Sigmoid colon (tissue), 7 donors: ENCODE measurements at places on chromosomes 3 and 15. TPM values are rescaled to one million over a fixed set of nuclear protein-coding genes. Genes with fewer than 3 reads are reported as not detected.

Gene NR2E3
- total RNA-seq, result 0.14 TPM

Gene CTXND1
- 0.71 TPM for total RNA-seq

Gene PDIA5
- total RNA-seq, result 13.8 TPM

Gene THBS1
- total RNA-seq, result 701 TPM

Gene EPHA6
- total RNA-seq, result 45.4 TPM

Gene DYNC1LI1
- total RNA-seq, result 17.2 TPM

Gene SKOR1
- 1.1 TPM for total RNA-seq

Gene TP63
- total RNA-seq, result 0.16 TPM

Gene EFCC1
- 5.3 TPM for total RNA-seq

DNA sequence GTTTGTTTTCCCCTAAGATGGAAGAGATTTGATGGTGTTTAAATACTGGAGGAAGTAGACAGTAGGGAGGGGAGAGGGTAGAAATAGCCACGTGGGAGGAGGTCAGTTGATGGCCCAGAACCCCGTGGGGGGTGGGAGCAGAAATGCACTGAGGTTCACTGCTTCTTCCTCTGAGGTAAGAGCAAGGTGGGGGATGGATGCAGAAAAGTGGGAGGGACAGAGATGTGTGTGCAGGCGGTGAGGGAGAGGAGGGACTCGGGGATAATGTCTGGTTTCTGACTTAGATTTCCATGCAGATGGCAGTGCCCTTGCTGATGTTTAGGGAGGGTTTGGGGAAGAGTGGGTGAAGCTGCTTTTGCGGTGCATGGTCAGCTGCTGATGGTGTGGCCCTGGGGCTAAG is 102.9 kb downstream of the ARNT2 start:
- peak overlapping the region; percentile 64 for H3K27ac ChIP-seq
- no peak overlapping the region for H3K4me3 ChIP-seq
- no peaks in the 10 kb centered on the region for H3K36me3 ChIP-seq
- peaks cover 19% of the 10 kb centered on the region for H3K4me1 ChIP-seq

- H3K4me3 ChIP-seq, result no peak overlapping the region
- DNase-seq, result no peak
- H3K27me3 ChIP-seq, result no peaks in the 10 kb centered on the region
- H3K36me3 ChIP-seq, result no peaks in the 10 kb centered on the region
These were observed 219.4 kb upstream of the THBS1 start for GRCh38 chr15:39361497-39361896.

GRCh38 chr3:177374323-177374722 is 177.0 kb upstream of the TBL1XR1 start:
- H3K4me3 ChIP-seq, result no peak overlapping the region
- no peaks in the 10 kb centered on the region for H3K36me3 ChIP-seq
- no peak for DNase-seq
- peaks cover 6% of the 10 kb centered on the region for H3K4me1 ChIP-seq
- no peak overlapping the region for H3K27ac ChIP-seq

DNA sequence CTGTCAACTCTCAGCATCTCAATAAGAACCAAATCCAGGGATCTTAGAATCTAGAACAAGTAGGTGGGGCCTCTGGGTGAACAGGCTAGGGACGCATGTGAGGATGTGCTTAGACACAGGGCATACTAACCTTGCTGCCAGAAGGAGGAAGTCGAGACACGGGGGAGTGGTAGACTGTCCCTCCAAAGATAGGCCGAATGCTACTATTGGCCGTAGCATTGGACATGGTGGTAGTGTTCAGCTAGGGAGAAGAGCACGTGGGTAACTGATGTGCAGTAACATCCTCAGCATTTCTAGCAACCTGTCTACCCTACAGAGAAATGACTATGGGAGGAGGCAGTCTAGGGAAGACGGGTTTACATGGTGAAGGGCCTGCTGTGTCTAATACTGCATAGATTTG is 15.6 kb downstream of the RCCD1 start:
- no peak overlapping the region for H3K27ac ChIP-seq
- no peaks in the 10 kb centered on the region for H3K27me3 ChIP-seq
- no peaks in the 10 kb centered on the region for H3K4me1 ChIP-seq
- H3K4me3 ChIP-seq, result no peak overlapping the region
- H3K36me3 ChIP-seq, result no peaks in the 10 kb centered on the region

DNA sequence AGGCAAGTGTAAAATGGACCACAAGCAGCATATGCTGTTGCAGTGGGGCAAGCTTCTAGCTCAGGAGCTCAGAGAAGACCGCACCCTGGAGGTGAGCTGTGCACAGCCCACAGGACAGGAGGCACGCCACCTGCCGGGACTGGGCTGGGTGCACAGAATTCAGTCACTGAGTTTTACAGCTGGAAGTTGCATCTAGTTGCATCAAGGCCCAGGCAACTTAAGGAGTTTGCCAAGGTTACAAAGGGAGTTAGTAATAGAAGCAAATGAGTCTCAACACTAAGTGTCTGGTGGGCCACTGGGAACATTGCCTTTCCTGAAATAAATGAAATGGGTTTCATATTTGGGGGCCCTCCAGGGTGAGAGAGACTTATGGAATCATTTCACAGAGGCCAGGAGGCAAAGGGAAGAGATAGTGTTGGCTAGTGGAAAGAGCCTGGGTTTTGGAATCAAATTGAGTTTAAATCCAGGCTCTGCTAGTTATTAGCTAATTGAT is 36.0 kb upstream of the TIMP4 start:
- no peak overlapping the region for H3K4me3 ChIP-seq
- DNase-seq, result no peak
- peaks cover 22% of the 10 kb centered on the region for H3K4me1 ChIP-seq
- H3K27me3 ChIP-seq, result no peaks in the 10 kb centered on the region
- H3K36me3 ChIP-seq, result no peaks in the 10 kb centered on the region

GRCh38 chr3:163632722-163633121 is 1445.6 kb downstream of the SI start:
- H3K27me3 ChIP-seq, result no peaks in the 10 kb centered on the region
- no peak for DNase-seq
- H3K4me1 ChIP-seq, result no peaks in the 10 kb centered on the region
- H3K4me3 ChIP-seq, result no peak overlapping the region

DNA sequence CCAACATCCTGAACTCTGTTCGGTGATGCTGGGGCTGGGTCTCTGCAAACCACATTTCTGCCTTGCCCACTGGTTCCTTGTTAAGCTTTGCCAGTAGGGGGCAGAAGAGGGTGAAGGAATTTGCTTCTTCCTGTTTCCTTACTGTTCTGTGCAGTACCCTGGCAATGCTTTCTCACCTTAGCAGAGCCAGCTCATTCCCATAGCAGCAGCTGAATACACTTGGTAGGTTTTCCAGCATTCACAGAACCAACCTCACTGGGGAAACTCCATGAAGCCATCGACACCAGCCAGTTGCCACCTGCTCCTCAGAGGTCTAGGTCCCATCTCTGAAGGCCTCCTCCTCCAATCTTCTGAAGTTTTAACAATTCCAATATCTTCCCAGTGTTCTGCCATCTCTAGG is 308.4 kb downstream of the PDCD6IP start:
- H3K27me3 ChIP-seq, result no peaks in the 10 kb centered on the region
- no peak for DNase-seq
- no peaks in the 10 kb centered on the region for H3K36me3 ChIP-seq
- no peak overlapping the region for H3K4me3 ChIP-seq
- H3K4me1 ChIP-seq, result no peaks in the 10 kb centered on the region

DNA sequence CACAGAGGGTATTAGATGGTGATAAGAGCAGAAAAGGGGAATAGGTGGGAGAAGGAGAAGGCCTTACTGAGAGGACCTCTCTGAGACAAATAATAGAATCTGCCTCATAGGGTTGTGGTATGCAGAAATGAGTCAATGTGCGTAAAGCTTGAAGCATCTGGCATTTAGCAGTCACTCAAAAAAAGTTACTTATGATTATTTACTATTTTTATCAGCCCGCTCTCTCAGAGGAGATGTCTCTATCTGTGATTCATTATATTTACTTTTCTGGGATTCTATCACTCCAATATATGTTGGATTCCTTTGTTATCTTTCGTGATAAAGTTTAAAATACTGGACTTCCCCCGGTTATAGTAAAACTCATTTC is 4.6 kb upstream of the TM4SF1 start:
- no peak overlapping the region for H3K4me3 ChIP-seq
- DNase-seq, result no peak
- H3K36me3 ChIP-seq, result no peaks in the 10 kb centered on the region
- no peaks in the 10 kb centered on the region for H3K4me1 ChIP-seq
- no peak overlapping the region for H3K27ac ChIP-seq

DNA sequence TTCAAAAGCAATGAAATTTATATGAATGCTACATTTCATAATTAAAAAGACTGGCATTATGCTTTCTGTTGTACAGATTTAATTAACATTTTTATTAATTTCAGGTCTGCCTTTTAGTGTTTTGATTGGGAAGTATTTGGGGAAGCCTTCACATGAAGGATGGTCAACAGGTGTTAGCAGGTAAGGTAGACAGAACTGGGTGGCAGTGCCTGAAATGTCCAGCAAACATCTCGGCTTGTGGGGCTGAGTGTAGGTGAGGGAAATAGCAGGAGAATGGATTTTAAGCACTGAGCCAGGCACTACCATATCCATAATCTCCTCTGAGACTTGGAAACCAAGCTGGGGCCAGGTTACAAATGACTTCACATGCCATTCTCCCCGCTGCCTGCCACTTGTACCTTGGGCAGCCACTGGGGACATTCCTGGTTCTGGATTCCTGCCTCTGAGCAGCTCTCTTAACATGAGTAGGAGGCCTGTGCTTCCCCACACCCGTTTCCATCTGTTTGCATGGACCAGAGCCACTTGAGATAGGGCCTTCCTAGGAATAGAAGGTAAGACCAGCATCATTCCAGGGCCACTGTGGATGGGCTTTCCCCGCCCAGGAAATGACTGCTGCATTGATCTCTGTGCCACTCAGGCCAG is 125.9 kb upstream of the HES1 start:
- H3K4me1 ChIP-seq, result no peaks in the 10 kb centered on the region
- no peaks in the 10 kb centered on the region for H3K36me3 ChIP-seq
- no peaks in the 10 kb centered on the region for H3K27me3 ChIP-seq
- no peak overlapping the region for H3K4me3 ChIP-seq
- no peak for DNase-seq

DNA sequence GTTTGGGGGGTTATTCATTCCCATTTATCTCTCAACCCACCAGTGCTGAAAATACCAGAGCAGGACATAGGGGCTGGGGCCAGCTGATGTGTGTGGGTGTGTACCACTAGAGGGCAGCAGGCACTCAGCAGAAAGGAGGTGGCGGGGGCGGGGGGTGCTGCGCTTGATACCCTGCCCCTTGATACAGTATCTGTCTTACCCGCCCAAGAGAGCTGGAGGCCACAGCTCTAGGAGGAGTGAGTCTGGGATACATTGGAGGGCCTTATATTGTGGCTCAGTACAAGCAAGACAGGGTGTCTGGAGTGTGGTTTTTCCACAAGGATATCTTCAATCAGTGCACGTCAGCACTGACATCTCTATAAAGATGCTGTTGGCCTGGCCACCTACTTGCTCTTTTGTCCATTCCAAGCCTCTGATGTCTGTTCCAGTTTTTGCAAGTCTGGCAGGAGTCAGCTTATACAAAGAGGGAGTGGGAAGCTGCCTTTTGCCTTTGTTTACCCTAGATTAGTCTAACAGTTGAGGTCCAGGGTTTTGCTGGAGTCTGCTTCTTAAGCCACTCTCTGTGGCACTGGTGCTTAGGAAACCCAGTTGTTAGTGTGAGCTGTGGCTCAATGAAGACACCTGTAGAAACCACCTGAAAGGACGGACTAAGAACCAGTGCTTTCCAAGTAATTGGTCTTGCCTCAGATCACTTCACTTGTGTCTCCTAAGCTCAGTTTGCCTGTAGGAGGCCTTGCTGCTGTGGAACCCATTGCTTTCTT is 1.5 kb upstream of the RBM15B start:
- H3K27ac ChIP-seq, result peak overlapping the region; percentile 20
- peaks cover 16% of the 10 kb centered on the region for H3K36me3 ChIP-seq
- DNase-seq, result no peak
- no peak overlapping the region for H3K4me3 ChIP-seq
- no peaks in the 10 kb centered on the region for H3K4me1 ChIP-seq

GRCh38 chr3:23728601-23729117 is 77.1 kb upstream of the UBE2E1 start:
- no peak overlapping the region for H3K4me3 ChIP-seq
- H3K4me1 ChIP-seq, result peaks cover 9% of the 10 kb centered on the region
- H3K36me3 ChIP-seq, result no peaks in the 10 kb centered on the region
- no peaks in the 10 kb centered on the region for H3K27me3 ChIP-seq
- H3K27ac ChIP-seq, result no peak overlapping the region

GRCh38 chr3:27813255-27813654 is 91.1 kb upstream of the EOMES start:
- no peaks in the 10 kb centered on the region for H3K4me1 ChIP-seq
- DNase-seq, result no peak
- H3K4me3 ChIP-seq, result no peak overlapping the region
- H3K36me3 ChIP-seq, result no peaks in the 10 kb centered on the region
- H3K27me3 ChIP-seq, result no peaks in the 10 kb centered on the region

GRCh38 chr15:61281328-61281727 is 52.2 kb upstream of the RORA start:
- DNase-seq, result no peak
- H3K36me3 ChIP-seq, result no peaks in the 10 kb centered on the region
- H3K27me3 ChIP-seq, result no peaks in the 10 kb centered on the region
- H3K4me3 ChIP-seq, result no peak overlapping the region
- H3K4me1 ChIP-seq, result no peaks in the 10 kb centered on the region

GRCh38 chr15:101827257-101827656 is 15.3 kb downstream of the OR4F15 start:
- no peak for DNase-seq
- H3K27ac ChIP-seq, result no peak overlapping the region
- no peak overlapping the region for H3K4me3 ChIP-seq
- H3K36me3 ChIP-seq, result no peaks in the 10 kb centered on the region
- H3K4me1 ChIP-seq, result no peaks in the 10 kb centered on the region

- DNase-seq, result no peak
- H3K4me3 ChIP-seq, result no peak overlapping the region
- no peaks in the 10 kb centered on the region for H3K36me3 ChIP-seq
- H3K4me1 ChIP-seq, result no peaks in the 10 kb centered on the region
These were observed 317.7 kb downstream of the VPS13C start for GRCh38 chr15:61742591-61742990.

- no peaks in the 10 kb centered on the region for H3K27me3 ChIP-seq
- H3K4me1 ChIP-seq, result peaks cover 4% of the 10 kb centered on the region
- no peaks in the 10 kb centered on the region for H3K36me3 ChIP-seq
- H3K4me3 ChIP-seq, result peak overlapping the region; percentile 98
These were observed 3.0 kb downstream of the BBX start for GRCh38 chr3:107525644-107526305.

- DNase-seq, result no peak
- H3K27me3 ChIP-seq, result no peaks in the 10 kb centered on the region
- H3K4me3 ChIP-seq, result no peak overlapping the region
These were observed 97.2 kb downstream of the MESD start for GRCh38 chr15:80892414-80892813.

- DNase-seq, result no peak
- no peaks in the 10 kb centered on the region for H3K36me3 ChIP-seq
- no peaks in the 10 kb centered on the region for H3K27me3 ChIP-seq
- H3K27ac ChIP-seq, result no peak overlapping the region
- H3K4me1 ChIP-seq, result peaks cover 18% of the 10 kb centered on the region
These were observed 10.8 kb downstream of the ATP13A3 start for GRCh38 chr3:194475978-194476377.
